Muscle of leg (tissue), 16 donors: ENCODE measurements at places on chromosomes 6 and 20. TPM values are rescaled to one million over a fixed set of nuclear protein-coding genes. Genes with fewer than 3 reads are reported as not detected.

The FAM209B gene
- total RNA-seq, result 0.13 TPM

The FAM83C gene
- total RNA-seq, result not detected

The ILRUN gene
- 46.9 TPM for total RNA-seq

The SYCP2 gene
- total RNA-seq, result 3.1 TPM

The TREM2 gene
- 0.75 TPM for total RNA-seq

The ANKEF1 gene
- 1.1 TPM for total RNA-seq

The APCDD1L gene
- total RNA-seq, result 2.1 TPM

The PAQR8 gene
- 4.7 TPM for total RNA-seq

The ME1 gene
- total RNA-seq, result 1.9 TPM

DNA sequence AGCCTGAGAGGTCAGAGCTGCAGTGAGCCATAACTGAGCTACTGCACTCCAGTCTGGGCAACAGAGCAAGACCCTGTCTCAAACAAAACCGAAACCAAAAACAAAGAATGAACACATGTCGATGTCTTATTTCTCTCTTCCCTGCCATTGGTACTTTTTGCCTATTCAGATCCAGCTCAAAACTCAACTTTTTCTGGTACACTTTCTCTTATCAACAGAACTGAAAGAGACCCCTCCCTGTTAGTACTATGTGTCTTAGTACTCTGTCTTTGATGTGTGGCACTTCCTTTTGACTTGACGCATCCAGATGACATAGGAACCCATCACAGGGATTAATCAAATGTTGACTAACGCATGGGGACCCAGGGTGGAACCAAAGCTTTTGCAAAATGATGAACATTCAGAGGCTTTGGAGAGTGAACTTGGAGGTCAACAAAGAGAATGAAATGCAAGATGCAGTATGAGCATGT is 44.8 kb downstream of the AKAP12 start:
- H3K27ac ChIP-seq, result peak overlapping the region; percentile 84
- H3K27me3 ChIP-seq, result no peaks in the 10 kb centered on the region
- peaks cover 17% of the 10 kb centered on the region for H3K4me1 ChIP-seq
- H3K36me3 ChIP-seq, result no peaks in the 10 kb centered on the region

DNA sequence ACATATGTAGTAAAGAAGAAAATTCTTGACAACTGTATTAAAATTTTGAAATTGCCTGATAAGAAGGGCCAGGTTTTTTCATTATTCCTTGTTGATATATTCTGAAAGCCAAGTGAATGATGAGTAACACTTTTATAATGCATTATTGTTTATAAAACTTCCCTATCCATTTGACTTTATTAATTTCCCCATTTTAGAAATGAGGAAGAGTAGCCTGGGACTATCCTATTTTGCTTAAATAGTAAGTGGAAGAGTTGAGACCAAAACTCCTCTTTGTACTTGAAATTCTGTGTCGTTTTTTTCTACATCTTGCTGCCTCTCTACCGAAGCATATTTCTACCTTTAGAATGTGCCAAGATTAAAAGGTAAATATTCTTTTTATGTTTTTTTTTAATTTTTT is 39.7 kb downstream of the TRMT11 start:
- H3K27me3 ChIP-seq, result no peaks in the 10 kb centered on the region
- no peak overlapping the region for H3K27ac ChIP-seq
- H3K36me3 ChIP-seq, result peaks cover 9% of the 10 kb centered on the region
- DNase-seq, result no peak

DNA sequence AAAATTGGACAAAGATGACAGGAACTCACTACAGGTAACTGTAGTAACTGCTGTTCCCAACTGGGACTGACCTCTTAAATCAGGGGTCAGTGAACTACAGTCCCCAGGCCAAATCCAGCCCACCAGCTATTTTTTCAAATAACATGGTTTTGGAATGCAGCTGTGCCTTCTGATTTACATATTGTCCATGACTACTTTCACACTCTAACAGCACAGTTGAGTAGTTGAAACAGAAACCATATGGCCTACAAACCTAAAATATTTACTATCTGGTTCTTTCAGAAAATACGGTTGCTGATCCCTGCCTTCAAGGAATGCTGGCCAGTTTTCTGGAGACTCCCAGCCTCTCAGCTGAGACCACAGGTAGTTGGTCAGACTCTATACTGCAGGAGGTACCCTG is 196.9 kb upstream of the PRND start:
- no peaks in the 10 kb centered on the region for H3K36me3 ChIP-seq
- H3K27me3 ChIP-seq, result no peaks in the 10 kb centered on the region
- no peaks in the 10 kb centered on the region for H3K4me1 ChIP-seq
- no peak for DNase-seq

- no peak for DNase-seq
- H3K27me3 ChIP-seq, result peaks cover 4% of the 10 kb centered on the region
- H3K36me3 ChIP-seq, result peaks cover 35% of the 10 kb centered on the region
- no peak overlapping the region for H3K27ac ChIP-seq
Measured at GRCh38 chr6:134172706-134173365, 120.4 kb upstream of the SLC2A12 start.

GRCh38 chr6:27814665-27815424 is 97.4 kb downstream of the OR2B2 start:
- H3K4me1 ChIP-seq, result peaks cover 12% of the 10 kb centered on the region
- no peaks in the 10 kb centered on the region for H3K27me3 ChIP-seq
- peak overlapping the region; percentile 95 for H3K27ac ChIP-seq
- DNase-seq, result peak; percentile 98

DNA sequence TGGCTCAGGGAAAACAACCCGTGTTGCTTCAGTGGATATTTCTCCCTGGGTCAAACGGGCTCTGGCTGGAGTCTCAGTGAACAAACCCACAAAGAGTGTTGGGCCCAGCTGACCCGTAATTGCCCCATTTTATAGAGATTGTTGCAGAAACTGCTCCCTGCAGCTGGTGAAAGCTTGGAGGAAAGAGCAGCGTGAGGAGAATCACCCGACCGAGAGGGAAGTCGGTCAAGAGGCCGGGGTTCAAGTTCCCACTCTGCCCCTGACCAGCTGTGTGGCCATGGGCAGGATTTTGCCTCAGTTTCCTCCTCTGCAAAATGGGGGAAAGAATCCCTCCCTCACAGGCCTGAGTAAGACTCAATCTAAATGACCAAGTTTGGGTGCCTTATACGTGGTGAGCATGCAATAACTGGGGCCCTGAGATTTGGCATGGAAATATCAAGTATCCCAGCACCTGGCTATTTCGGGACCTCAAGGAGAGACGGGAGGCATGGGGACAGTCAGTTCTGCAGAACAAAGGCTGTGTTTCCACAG is 1.7 kb upstream of the TGM2 start:
- DNase-seq, result no peak
- no peak overlapping the region for H3K4me3 ChIP-seq
- H3K36me3 ChIP-seq, result no peaks in the 10 kb centered on the region

- no peak overlapping the region for H3K4me3 ChIP-seq
- peaks cover 2% of the 10 kb centered on the region for H3K27me3 ChIP-seq
- no peak for DNase-seq
- no peak overlapping the region for H3K27ac ChIP-seq
- no peaks in the 10 kb centered on the region for H3K36me3 ChIP-seq
Measured at GRCh38 chr6:145073811-145074210, 661.5 kb downstream of the EPM2A start.

- H3K27ac ChIP-seq, result peak overlapping the region; percentile 37
- peaks cover 46% of the 10 kb centered on the region for H3K27me3 ChIP-seq
- DNase-seq, result peak; percentile 74
- H3K4me1 ChIP-seq, result peaks cover 27% of the 10 kb centered on the region
- peak overlapping the region; percentile 70 for H3K4me3 ChIP-seq
Measured at GRCh38 chr6:31402324-31403282, 792 bp upstream of the MICA start.

GRCh38 chr6:70210462-70210861 is 92.4 kb downstream of the COL9A1 start:
- no peaks in the 10 kb centered on the region for H3K4me1 ChIP-seq
- no peak overlapping the region for H3K27ac ChIP-seq
- no peak overlapping the region for H3K4me3 ChIP-seq
- no peak for DNase-seq
- H3K27me3 ChIP-seq, result no peaks in the 10 kb centered on the region
- no peaks in the 10 kb centered on the region for H3K36me3 ChIP-seq

DNA sequence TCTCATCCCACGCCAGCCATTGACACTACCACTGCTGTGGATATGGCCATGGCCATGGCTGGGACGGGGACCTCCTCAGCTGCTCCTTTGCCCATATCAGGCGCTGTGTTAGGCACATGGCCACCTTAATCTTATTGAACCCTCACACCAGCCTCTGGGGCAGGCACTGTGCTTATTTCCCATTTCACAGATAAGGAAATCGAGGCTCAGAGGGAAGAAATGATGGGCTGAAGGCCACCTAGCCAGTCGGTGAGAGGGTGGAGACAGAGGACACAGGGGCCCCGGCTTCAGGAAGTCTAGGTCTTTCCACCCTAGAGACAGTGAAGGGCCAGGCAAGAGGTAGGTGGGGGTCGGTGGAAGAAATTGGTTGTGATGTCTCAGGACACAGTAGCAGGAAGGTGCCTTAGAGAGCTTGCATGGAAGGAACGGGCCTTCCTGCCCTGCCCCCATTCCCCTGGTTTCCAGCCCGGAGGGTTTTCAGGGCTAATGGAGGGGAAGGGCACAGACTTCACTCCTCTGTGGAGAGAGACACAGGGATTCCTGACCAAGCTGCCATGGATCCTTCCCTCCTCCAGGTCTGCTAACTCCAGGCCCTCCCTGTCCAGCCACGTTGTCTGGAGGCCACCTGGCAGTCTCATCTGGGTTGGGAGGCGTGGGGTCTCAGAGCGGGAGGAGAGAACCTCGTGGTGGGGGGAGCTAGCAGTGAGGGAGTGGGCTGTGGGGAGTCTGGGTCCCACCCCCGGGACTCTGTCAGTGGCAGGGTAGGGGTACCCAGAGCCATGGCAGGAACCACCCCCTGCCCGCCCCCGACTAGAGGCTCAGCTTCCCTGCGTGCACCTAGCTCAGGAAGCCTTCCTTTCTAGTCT is 120.4 kb downstream of the VEGFA start:
- H3K27ac ChIP-seq, result no peak overlapping the region
- H3K36me3 ChIP-seq, result no peaks in the 10 kb centered on the region
- DNase-seq, result no peak
- peaks cover 3% of the 10 kb centered on the region for H3K4me1 ChIP-seq
- peaks cover 28% of the 10 kb centered on the region for H3K27me3 ChIP-seq

- H3K27ac ChIP-seq, result no peak overlapping the region
- H3K36me3 ChIP-seq, result no peaks in the 10 kb centered on the region
- H3K27me3 ChIP-seq, result peaks cover 95% of the 10 kb centered on the region
- no peak for DNase-seq
- H3K4me1 ChIP-seq, result peaks cover 30% of the 10 kb centered on the region
Measured at GRCh38 chr6:1384549-1385128, 4.7 kb upstream of the FOXF2 start.

DNA sequence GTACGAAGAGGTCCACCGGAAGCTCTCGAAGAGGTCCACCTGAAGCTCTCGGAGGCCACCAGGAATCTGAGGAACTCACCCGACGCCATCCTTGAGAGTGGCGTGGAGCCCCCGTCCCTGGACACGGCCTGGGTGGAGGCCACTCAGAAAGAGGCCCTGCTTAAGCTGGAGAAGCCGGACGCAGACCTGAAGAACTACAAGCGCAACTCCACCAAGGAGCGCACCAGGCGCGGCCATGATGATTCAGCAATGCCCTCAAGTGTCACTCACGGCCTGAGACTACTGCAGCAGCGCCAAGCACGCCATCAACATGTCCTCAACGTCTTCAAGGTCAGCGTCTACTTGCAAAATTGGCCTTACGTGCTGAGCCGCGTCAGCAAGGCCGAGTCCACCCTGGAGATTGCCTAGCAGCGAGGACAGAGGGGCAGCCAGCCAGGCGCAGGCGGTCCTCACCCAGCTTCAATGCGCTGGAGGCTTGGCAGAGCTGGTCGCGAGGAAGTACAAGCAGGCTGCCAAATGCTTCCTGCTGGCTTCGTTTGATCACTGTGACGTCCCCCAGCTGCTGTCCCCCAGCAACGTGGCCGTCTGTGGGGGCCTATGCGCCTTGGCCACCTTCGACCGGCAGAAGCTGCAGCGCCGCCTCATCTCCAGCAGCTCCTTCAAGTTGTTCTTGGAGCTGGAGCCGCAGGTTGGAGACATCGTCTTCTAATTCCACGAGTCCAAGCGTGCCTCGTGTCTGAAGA is 7.7 kb upstream of the GJA10 start:
- H3K36me3 ChIP-seq, result no peaks in the 10 kb centered on the region
- H3K27me3 ChIP-seq, result peaks cover 20% of the 10 kb centered on the region
- no peaks in the 10 kb centered on the region for H3K4me1 ChIP-seq
- H3K4me3 ChIP-seq, result no peak overlapping the region
- no peak overlapping the region for H3K27ac ChIP-seq
- no peak for DNase-seq

DNA sequence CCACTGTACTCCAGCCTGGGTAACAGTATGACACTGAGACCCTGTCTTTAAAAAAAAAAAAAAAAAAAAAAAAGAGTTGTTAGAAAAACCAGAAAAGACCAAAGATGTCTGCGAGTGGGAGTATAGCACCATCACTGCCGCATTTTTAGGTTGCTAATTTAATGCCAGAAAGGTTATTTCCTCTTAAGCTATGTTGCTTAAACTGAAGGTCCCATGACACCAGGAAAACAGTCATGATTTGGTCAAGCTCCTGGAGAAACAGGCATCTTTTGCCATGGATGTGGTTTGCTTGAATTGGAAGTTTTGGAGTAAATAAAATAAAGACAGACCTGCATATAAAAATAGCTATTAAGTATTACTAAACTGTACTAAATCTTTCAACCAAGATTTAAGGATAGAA is 68.3 kb upstream of the TNFRSF21 start:
- H3K4me1 ChIP-seq, result no peaks in the 10 kb centered on the region
- H3K36me3 ChIP-seq, result no peaks in the 10 kb centered on the region
- H3K4me3 ChIP-seq, result no peak overlapping the region
- H3K27ac ChIP-seq, result no peak overlapping the region
- no peaks in the 10 kb centered on the region for H3K27me3 ChIP-seq

GRCh38 chr6:20879526-20879925 is 345.3 kb downstream of the CDKAL1 start:
- no peaks in the 10 kb centered on the region for H3K36me3 ChIP-seq
- no peak overlapping the region for H3K4me3 ChIP-seq
- no peak overlapping the region for H3K27ac ChIP-seq
- no peaks in the 10 kb centered on the region for H3K27me3 ChIP-seq

DNA sequence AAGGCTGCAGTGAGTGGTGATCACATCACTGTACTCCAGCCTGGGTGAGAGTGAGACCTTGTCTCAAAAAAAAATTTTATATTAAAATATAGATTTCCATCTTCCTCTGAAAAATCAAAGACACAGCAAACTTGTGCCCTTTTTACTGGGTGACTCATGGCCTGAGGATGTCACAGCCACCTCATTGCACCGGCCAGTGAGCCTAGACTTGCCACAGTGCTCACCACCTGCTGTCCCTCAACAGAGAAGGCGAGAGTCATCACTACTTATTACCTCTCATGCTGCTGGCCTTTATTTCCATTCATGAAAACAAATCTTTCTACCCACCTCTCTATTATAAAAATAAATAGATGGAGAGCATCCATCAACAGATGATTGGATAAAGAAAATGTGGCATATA is 295.8 kb downstream of the PREX1 start:
- no peaks in the 10 kb centered on the region for H3K36me3 ChIP-seq
- H3K27me3 ChIP-seq, result peaks cover 31% of the 10 kb centered on the region
- no peaks in the 10 kb centered on the region for H3K4me1 ChIP-seq
- H3K4me3 ChIP-seq, result no peak overlapping the region

DNA sequence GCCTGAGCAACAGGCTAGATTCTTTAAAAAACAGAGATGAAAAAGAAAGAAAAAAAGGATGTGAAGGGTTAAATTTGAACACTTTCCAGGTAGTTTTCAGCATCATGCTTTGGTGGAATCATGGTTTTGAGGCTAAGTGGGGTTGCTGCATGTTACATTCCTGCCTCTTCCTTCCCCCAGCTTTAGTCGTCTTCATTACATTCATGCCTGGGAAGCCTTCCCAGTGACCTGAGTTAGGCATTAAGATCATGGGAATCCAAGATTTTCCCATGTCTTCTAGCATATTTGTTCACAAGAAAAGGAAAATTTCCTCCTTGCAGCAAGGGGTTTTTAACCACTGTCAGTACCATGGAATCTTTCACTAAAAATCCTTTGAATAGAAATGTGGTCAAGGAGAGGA is 12.0 kb downstream of the TPX2 start:
- H3K27me3 ChIP-seq, result no peaks in the 10 kb centered on the region
- H3K4me3 ChIP-seq, result no peak overlapping the region
- H3K36me3 ChIP-seq, result no peaks in the 10 kb centered on the region
- peak; percentile 84 for DNase-seq
